ENCODE measurements at places on chromosomes 12 and 14.

GRCh38 chr14:39229222-39229543, 4.5 kb upstream of the MIA2 start:
- DNase-seq: no peak

DNA sequence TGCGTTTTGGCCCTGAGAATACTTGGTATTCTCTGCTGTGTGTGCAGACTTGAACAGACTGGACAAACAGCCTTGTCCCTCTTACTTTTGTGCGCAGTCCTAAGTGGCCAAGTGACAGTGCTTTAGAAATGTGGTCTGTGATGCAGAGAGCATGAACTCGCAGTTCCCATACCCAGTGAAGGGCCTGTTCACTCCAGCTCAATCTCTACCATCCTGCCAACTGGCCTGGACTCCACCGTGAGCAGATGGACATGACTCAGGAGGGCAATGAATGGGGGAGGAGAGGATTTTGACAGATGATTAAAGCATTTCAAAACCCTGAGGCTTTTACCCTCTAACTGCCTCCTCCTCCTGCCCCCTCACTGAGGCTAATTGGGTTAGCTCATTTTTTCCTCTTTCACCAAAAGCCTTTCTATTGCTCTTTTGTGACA, 62.5 kb upstream of the PYGL start:
- DNase-seq: peak; percentile 65

DNA sequence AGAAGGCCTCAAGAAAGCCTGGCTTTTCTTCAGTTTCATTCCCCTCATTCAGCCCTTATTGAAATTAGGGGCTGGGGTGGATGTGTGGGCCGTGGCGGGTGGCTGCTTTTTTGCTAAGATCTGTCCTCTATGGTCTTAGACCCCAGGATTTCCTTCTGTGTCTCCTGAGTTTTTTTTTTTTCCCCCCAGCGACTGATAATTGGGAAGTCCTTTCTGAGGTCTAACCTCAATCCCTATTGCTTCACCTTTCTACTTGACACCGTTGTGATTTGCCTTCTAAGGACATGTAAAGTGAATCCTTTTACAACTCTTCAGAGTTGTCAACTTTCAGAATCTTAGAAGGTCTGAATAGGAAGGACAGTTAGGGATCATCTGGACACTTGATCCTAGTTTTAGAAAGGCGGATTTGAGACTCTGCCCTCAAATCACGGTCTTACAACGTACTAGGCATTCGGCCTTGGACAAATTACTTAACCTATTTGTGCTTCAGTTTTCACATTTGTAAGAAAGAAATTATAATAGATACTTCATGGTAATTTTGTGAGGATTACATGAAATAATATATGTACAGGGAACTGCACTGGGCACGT, 4.4 kb downstream of the GPR84 start:
- no peak for DNase-seq

DNA sequence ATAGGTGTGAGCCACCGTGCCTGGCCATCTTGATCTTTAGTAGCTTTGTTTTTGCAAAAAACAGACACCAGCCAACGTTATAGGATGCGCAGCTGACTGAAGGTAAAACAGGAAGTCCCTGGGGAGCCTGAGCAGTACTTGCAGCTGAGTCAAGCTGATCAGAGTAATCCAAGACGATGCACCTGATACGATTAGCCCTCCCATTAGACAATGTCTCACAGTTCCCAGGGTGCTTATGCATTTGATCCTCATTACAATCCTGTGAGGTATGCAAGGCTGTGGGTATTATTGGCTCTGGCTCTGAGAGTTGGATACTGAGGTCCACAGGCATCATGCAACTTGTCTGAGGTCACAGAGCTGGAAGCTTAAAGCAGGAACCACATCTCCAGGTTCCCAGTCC, 8.1 kb downstream of the KRT18 start:
- DNase-seq: no peak

- no peak for DNase-seq
These were observed 68.7 kb downstream of the PRMT8 start for GRCh38 chr12:3559601-3560294.

- no peak for DNase-seq
These were observed 2.5 kb downstream of the C14orf119 start for GRCh38 chr14:23097786-23098185.

- DNase-seq: no peak
These were observed 104.6 kb upstream of the PWP1 start for GRCh38 chr12:107580750-107581618.

- DNase-seq: no peak
These were observed 165.4 kb upstream of the PLEKHG7 start for GRCh38 chr12:92537290-92537960.

DNA sequence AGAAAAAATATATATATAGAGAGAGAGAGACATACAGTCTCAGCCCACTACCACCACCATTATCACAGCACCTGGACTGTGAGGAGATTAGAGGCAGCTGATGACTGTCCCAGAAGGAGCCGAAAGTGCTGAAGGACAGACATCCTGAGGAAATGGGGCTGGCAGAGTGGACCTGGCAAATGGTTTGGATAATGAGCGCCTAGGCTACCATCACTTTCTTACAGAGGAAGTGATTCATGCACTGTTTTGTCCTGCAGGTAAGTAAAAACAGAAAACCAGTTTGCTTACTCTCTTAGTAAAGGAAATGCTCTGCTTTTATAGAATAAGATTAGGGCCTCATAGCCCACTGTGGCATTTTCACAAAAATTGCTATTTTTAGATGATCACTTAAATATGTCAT, 28.6 kb upstream of the DNM1L start:
- no peak for DNase-seq

DNA sequence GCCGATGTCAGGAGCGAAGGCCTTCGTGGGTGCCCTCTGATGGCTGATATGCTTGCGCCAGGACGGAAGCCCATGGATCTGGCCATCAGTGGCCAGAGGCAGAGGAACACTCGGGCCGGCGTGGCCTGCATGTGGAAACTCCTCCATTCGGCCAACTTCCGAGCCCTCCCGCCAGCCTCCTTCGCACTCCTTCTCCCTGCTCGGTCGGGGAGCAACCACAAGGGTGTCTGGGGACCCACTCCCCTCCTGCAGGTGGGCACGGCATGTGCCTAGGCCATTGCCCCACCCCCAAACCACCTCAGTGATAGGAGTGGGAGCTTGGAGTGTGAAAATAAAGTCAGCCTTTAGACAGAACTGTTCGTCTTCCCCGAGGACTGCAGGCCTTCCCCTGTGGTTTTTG, 231.3 kb downstream of the BCL11B start:
- no peak for DNase-seq

DNA sequence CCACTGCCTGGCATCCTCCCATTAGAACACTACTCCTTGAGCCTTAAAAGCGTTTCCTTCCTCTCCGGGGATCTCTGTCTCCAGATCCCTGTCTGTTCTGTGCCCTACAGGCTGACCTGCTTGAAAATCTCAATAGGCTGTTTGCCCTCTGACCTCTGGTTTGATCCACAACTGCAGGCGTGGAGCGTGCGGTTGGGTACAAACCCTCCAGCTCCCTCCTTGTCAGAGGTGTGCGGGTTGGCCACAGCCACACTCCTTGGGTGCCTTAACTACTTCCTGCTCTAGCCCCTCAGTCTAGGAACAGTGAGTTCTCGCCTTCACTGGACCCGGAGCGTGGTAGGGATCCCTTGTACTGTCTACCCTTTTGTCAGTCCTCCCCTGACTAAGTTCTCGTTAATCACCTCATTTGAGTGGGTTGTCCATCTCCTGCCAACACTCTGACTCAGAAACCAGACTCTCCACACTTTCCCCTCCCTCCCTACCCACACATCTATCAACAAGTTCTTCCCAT, 33.1 kb downstream of the CMKLR1 start:
- no peak for DNase-seq

- DNase-seq: no peak
These were observed 91.9 kb upstream of the LMNTD1 start for GRCh38 chr12:25644979-25645378.

DNA sequence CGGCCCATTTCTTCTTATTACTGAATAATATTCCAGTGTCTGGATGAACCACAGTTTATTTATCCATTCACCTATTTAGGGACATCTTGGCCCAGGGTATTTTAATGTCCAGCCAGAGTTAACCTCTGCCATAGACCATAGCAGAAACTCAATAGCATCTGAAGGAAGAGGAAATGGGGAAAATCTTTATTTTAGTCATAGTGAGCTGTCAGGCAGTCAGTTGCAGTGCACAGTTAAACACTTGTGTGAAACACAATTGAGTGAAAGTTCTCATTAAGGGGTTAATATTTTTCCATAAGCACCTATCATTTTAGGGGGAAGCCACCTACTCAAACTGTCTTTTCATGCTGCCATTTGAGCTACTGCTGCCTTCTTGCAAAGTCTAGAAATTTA, 197.3 kb upstream of the PPFIA2 start:
- no peak for DNase-seq

DNA sequence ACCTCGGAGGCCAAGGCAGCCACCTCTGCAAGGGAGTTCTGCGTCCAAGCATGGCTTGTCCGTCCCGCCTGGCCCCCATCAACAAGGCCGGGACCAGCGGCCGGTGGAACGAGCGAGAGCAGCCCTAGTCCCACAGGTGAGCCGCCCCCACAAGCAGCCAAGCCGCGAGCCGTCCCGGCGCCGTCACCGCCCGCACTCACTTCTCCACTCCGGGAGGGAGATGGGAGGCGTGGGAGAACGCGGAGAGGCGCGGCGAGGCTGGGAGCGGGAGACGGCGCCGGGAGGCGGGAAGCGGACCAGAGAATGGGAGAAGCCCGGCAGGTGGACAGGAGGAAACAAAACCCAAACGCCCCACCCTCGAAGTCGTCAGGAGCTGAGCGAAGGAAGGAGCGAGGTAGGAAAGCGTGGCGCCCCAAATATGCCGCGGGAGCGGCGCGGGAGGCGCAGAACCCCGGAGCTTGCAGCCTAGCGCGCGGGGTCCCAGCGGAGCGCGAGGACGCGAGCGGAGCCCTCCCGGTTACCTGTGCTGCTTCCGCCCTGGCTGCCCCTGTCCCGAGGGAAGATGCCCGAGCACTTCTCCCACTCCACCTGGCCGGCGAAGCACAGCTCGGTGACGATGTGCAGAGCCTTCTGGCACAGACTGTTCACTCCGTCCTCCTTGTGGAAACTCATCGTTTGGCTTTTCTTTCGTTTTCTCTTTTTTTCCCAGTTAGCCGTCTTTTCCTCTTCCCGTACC, 600 bp downstream of the SYT10 start:
- no peak for DNase-seq

- no peak for DNase-seq
These were observed 1.8 kb downstream of the HNRNPC start for GRCh38 chr14:21267431-21267845.

GRCh38 chr12:68342966-68343365, 10.8 kb upstream of the MDM1 start:
- DNase-seq: no peak

GRCh38 chr12:121925358-121925695, 6.9 kb downstream of the CFAP251 start:
- DNase-seq: no peak

GRCh38 chr14:94933486-94933885, 163.6 kb upstream of the GSC start:
- no peak for DNase-seq

DNA sequence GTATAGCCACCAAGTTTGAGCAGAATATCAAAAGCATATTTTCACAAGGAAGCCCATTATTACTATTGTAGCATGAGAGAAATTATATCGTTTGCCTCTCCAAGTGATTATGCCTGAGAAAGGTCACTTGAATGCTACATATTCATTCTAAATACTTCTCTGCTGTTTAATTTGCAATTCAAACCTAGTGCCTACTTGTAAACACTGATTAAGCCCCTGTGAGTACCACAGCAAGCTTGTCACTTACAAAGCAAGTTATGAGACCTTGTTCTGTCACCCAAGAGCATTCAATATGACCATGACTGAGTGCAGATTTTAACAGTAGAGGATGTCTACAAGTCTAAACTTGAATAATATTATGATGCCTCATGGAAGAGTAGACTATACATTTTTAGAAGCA, 124.7 kb upstream of the SSTR1 start:
- DNase-seq: no peak

GRCh38 chr12:3605692-3606091, 114.7 kb downstream of the PRMT8 start:
- no peak for DNase-seq

DNA sequence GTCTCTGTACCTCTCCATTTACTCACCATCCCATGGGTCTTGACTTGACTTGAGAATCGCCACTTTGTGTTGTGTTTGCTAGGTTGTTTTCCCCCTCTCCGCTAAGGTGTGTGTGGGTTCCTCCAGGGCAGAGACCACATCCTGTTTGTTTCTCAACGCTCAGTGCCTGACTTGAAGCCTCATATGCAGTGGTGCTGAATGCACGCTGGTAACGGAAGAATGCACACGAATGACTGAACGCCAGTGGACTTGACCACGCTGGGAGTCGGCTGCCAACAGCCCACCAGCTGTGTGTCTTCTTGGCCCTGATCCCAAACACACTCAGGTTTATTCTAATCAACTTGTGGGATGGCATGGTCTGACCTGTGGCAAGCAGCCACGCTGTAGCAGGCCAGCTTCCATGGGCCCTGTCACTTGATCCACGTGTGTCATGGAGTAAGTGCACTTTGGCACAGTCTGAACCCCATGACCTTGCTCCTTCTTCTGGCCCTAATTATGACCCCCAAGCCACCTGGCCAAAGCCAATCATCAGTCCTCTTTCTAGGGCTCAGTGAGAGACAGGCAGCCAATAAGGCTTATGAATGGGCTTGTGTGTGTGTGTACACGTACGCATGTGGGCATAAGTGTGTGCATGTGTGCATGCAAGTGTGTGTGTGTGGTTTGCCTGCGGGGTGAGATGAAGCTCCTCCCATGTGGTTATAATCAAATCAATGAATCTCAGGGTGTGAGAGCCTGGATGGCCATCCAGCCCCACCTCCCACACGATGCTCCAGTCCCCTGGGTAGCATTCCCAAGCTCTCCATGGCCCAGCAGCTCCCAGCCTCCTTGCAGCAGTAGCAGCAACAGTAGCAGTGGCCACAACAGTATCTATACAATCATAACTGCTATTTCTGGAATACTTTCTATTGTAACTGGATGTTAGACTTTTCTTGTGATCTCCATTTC, 6.4 kb upstream of the TC2N start:
- no peak for DNase-seq

- DNase-seq: no peak
These were observed 50.8 kb downstream of the RPS6KA5 start for GRCh38 chr14:91009501-91010152.

- no peak for DNase-seq
These were observed 14.3 kb upstream of the CLEC1A start for GRCh38 chr12:10113075-10113474.

GRCh38 chr14:32076278-32077080, 625 bp upstream of the ARHGAP5 start:
- DNase-seq: peak; percentile 95

- DNase-seq: no peak
These were observed 25.1 kb upstream of the BATF start for GRCh38 chr14:75497191-75497590.

GRCh38 chr12:117590999-117591398, 229.6 kb upstream of the NOS1 start:
- no peak for DNase-seq

GRCh38 chr12:57046086-57046791, 3.7 kb downstream of the MYO1A start:
- DNase-seq: no peak

- DNase-seq: no peak
These were observed 127.4 kb upstream of the EGLN3 start for GRCh38 chr14:34078117-34078743.

- no peak for DNase-seq
These were observed 174.0 kb downstream of the SLC2A13 start for GRCh38 chr12:39931857-39932256.

GRCh38 chr12:84860718-84861117, 51.9 kb downstream of the SLC6A15 start:
- DNase-seq: no peak
